ENCODE measurements at places on chromosomes 5 and 9. TPM values are rescaled to one million over a fixed set of nuclear protein-coding genes. Genes with fewer than 3 reads are reported as not detected.

DNA sequence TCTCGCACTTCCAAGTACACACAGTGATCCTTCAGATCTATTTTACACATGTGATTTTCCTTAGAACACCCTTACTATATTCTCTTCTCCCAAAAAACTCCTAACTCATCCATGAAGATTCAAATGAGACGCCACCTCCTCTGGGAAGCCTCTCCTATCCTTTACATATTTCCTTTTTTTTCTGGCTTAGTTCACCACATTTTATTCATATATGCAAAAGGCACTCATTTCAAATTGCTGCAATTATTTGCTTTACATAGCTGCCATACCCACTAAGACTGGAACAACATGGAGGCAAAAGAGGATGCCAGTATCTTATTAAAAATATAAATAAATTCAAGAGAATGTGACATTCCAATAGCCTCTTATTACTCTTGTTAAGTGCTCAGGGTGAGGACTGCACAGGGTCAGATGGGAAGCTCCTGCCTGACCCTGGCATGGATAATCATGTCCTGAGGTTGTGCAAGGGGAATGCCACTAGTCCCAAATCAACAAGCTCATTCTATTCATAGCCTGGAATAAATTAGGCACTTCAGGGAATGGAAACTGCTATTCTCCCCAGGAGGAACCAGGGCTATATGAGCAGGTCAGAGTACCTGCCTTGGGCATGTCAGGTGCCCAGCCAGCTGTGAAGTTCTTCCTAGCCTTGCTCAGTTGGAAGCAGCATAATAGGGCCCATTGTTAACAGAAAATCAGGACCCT, 262.9 kb downstream of the FBXL17 start:
- no peak for DNase-seq

- peak; percentile 59 for DNase-seq
Observed at GRCh38 chr5:124906339-124907097, 160.1 kb upstream of the ZNF608 start.

DNA sequence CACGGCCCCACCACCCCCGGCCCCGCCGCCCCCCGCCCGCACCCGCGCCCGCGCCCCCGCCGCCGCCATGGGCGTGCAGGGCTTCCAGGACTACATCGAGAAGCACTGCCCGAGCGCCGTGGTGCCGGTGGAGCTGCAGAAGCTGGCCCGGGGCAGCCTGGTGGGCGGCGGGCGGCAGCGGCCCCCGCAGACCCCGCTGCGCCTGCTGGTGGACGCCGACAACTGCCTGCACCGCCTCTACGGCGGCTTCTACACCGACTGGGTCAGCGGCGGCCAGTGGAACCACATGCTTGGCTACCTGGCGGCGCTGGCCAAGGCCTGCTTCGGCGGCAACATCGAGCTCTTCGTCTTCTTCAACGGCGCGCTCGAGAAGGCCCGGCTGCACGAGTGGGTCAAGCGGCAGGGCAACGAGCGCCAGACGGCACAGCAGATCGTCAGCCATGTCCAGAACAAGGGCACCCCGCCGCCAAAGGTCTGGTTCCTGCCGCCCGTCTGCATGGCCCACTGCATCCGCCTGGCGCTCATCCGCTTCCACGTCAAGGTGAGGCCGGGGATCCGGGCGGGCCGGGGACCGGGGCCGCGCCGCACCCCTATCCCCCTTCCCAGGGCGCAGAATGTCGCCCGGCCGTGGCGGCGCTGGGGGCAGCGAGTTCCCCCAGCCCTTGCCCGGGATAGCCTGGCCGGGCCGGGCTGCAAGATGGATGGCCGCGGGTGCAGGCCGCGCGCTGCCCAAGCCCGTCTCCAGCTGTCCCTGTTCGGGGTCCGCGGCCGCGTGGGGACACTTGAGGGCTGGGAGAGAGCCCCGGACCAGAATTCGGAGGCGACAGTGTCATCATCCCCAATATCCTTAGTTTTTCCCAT, 594 bp downstream of the FAM120A start:
- peak; percentile 69 for DNase-seq

DNA sequence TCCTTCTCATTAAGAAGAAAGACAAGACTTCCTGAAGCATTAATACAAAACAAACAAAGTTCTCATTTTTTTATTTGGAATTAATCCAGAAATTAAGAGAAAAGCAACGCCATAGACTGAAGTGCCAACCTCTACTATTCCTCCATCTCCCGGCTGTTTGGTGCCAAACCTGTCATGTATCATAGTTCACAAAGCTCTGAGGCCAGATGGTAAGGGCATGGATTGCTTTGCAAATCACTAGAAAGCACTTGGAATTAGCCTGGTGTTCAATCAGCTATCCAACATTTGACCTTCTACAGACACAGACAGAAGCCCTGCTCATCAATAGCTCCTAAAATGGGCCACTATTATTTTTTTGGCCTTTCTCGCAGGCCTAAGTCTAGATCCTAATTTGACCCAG, 33.8 kb downstream of the HTR1A start:
- no peak for DNase-seq

DNA sequence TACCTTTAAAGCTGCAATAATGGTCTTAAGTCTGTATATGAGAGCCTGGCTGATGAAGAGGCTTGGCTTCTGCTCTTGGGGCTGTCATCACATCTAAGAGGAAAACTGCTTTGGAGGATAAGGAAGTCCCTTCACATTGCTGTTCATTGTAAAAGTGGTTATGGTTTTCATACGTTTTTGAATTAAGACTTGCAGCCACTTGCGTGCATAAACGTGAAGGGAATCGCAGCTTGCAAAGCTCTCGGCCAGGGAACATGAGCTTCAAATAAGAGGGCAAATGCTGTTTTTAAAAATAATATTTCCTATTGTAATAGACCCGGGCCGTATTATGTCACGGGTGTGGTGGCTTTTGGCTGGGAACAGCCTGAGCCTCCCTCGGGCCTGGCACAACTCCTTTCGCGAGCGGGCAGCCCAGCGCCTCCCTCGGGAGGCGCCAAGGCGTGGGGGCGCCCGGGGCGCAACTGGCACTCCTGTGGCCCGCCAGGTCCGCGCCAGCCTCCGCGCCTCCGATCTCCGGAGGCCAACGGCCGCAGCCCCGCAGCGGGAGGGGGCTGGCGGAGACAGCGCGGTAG, 538 bp upstream of the ARHGEF28 start:
- DNase-seq: peak; percentile 51

GRCh38 chr9:70484232-70485130, 70.0 kb upstream of the KLF9 start:
- peak; percentile 72 for DNase-seq

GRCh38 chr9:133502112-133502511, 22.6 kb downstream of the MYMK start:
- DNase-seq: no peak

DNA sequence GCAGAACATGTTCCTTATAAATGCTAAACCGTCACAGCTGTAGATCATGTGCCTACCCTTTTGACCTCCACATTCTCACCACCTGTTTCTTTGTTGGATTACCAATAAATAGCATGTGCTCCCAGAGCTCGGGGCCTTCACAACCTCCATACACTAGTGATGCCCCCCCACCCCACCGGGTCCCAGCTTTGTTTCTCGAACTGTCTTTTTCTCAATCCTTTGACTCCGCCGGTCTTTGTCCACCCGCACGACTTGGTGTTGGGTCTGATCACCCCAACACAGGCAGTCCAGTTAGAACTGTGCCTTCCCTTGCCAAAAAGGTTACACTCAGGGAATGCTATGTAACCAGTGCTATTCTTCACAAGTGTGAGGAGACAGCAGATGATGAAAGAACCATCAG, 485.9 kb upstream of the C9orf72 start:
- DNase-seq: no peak

GRCh38 chr5:139523635-139524445, 37.3 kb upstream of the UBE2D2 start:
- DNase-seq: no peak

DNA sequence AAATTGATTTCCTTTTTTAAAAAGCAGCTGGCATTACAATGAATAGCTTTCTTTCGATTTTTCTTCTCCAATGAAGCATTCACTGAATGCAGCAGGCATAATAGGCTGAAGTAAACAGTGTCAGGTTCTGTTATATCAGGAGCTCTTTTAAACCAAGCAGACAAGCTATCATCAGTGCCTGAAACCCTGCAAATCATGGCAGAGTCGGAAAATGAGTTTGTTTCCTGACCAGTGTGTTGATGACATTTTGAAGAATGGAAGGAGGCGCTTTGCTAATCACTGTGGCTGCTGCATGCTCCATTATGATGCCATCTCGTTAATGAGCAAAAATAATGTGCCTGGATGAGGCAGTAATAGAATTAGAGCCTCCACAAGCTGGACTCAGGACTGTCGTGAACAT, 284.5 kb downstream of the ZNF608 start:
- no peak for DNase-seq

- DNase-seq: no peak
Observed at GRCh38 chr5:144368556-144368955, 197.9 kb downstream of the KCTD16 start.

DNA sequence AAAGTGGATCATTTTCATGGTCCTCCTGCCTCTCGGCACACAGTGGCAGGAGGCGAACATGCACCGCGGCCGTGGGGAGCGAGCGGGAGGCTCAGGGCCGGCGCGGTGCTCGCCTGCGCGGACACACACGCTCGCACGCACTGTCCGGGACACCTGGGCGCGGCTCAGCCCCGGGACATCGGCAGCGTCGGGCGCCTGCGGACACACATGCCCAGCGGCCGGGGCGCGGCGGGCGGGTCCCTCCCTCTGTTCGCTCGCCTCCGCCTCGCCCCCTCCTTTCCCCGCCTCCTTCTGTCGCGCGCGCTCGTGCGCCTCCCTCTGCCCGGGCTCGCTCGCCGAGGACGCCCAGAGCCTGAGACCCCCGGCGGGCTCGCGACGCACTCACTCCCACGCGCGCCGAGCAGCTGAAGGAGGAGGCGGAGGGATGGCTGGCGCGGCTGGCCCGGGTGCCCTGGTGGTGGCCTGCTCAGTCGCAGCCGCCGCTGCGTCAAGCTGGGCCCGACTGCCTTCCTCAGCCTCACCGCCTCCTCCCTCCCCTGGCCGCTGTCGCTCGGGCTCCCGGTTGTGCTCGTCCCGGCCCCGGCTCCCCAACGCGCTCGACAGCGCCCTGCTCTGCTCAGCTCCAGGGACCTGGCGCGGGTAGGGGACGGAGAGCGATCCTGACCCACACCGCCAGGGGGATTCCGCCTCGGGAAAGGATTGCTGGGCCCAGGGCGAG, at the start of gene FRMD3:
TSS of gene FRMD3 (minus strand) at position 230 of the 718 bp plus-strand sequence. CDS start at position 60, 170 bp downstream.
- DNase-seq: peak; percentile 78

DNA sequence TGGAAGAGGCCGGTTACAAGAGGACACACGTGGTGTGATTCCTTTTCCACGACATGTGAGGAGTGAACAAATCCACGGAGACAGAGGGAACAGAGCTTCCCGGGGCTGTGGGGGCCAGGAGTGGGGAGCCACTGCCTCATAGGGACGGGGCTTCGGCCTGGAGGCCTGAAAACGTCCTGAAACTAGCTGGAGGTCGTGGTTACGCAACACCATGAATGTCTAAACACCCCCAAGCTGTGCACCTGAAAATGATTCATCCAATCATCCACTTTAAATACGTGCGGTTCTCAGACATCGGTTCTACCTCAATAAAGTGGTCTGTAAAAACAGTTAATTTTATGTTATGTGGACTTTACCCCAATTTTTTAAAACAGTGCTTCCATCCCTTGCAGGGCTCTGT, 65.3 kb upstream of the PPP1R26 start:
- no peak for DNase-seq

DNA sequence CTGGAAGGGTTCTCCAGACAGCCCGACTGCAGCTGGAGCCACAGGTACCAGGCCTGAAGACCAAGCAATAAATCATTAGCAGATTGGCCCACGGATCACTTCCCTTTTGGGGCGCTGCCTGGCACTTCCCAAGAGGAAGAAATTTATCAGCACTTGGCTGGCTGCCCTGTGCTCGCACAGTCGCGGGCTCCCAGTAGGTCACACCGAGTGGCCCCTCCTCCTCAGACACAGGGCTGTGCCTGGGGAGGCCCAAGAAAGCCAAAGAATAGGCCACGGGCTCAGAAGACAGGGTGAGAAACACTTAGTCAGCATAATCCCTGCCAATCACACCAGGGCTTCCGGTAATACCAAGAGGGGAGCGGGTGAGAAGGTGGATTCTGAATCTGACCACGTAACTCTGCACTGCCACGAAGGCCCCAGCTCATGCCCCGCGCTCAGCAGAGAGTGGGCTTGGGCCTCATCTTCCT, 115.7 kb upstream of the MSX2 start:
- DNase-seq: peak; percentile 94

GRCh38 chr5:134465816-134466240, 54.1 kb upstream of the CDKN2AIPNL start:
- peak; percentile 87 for DNase-seq

DNA sequence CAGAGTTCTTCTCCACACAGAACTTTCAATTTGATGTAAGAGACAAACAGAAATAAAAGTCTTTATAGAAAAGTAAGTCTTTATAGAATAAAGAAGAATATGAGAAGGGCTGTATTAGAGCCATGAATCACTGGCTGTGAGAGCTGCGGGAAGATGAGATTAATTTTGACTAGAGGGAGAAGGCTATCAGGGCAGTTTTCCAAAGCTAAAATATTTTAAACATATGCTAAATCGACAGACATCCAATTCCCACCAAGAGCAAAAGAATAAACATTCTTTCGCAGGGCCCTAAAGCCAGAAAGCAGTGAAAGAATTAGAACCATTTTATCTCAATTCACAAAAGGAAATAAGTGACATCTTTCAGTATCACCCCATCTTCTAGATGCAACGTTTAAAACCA, 208.3 kb upstream of the MAP3K1 start:
- DNase-seq: no peak

GRCh38 chr5:87769157-87769556, 356.4 kb upstream of the CCNH start:
- no peak for DNase-seq

DNA sequence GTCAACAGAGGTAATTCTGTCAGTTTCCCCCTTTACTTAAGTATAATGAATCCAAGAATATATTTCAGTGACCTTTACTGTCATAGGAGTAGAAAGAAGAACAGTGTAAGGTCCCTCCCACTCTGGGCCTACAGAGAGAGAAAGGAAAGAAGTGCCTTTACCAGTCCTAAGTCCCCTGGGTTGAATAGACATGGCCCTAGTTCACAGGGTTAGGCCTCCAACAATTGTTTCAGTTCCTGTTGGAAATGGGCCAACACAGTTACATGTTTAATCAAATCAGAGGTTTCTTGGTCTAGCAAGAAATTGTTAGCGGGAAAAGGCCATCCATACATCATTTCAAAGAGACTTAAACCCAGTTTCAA, 605.6 kb downstream of the MTRR start:
- DNase-seq: no peak

Gene C5orf58
- not detected for total RNA-seq

Gene GPR107
- total RNA-seq: 12.0 TPM

Gene SPATA6L
- total RNA-seq: 6.3 TPM

Gene EMB
- not detected for total RNA-seq

Gene SHISAL2B
- total RNA-seq: not detected

Gene TNC
- 0.46 TPM for total RNA-seq

Gene RANBP3L
- total RNA-seq: not detected

Gene MSMP
- total RNA-seq: 0.28 TPM

Gene CDKN2A
- total RNA-seq: 871 TPM

Gene FYB1
- total RNA-seq: not detected

Gene IL4
- not detected for total RNA-seq

Gene OGN
- total RNA-seq: not detected

Gene TIMD4
- total RNA-seq: not detected

Data from HT-29 (cell line).